ENCODE measurements at places on chromosomes 2 and 18.

GRCh38 chr2:184834699-184835397, 236.5 kb downstream of the ZNF804A start:
- DNase-seq, result no peak

GRCh38 chr18:6994771-6995430, 122.7 kb downstream of the LAMA1 start:
- DNase-seq, result no peak

DNA sequence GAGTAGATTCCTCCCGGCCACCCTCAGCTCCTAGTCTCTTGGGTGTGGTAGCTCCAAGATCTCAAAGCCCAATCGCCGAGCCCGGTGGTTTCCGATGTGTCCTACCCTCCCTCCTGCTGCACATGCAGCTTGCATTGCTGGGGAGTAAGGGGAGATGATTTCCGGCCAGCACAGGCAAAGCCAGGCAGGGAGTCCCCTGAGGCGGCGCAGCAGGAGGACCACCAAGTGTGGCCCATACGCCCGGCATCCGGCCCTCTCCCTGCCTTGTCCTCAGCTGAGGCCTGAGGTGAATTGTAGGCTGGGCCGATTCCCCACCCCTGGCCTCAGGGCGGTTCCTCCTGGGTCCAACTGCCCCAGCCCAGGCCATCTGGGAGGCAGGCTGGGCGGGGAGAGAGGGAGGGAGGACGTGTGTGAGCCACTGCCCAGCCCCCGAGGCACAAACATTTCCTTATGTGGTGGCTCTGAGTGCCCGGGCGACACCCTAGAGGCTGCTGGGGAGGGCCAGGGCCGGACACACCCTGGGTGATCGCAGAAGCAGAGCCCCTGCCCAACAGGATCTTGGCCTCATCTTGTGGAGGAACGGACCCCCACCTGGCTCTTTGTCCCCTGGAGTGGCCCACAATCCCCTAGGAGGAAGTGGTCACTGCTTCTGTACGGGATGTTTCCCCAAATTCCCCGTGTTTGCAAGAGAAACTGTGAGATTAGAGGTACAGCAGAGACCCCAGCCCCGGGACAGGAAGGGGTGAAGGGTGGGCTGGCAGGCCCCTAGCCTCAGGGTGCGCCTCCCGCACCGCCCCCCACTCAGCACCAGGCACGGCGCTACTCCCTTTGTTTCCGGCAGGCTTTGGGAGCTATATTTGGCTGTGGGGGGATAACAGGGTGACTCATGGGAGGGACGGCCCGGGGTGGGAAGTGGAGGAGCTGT, 41.9 kb upstream of the PTMA start:
- peak; percentile 89 for DNase-seq

DNA sequence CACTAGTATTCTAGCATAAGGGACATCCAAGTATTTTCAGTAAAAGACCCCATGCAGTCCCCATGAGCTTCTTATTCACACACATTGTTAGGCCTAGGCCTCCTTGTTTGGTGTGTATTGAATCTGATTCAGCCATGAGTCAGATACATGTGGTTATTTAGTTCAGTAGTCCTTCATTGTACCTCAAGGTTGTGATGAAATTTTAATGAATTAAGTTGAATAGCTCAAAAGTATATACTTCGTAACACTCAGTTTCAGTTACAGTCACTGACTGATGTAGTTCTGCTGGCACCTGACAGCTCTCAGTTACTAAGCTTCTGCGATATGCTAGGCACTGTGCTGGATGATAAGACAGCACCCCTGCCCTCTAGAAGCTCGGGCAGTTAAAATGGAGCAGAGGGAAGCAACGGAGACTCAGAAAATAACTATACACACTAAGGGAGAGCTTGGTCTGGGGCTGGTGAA, 86.4 kb downstream of the XRCC5 start:
- DNase-seq, result no peak

DNA sequence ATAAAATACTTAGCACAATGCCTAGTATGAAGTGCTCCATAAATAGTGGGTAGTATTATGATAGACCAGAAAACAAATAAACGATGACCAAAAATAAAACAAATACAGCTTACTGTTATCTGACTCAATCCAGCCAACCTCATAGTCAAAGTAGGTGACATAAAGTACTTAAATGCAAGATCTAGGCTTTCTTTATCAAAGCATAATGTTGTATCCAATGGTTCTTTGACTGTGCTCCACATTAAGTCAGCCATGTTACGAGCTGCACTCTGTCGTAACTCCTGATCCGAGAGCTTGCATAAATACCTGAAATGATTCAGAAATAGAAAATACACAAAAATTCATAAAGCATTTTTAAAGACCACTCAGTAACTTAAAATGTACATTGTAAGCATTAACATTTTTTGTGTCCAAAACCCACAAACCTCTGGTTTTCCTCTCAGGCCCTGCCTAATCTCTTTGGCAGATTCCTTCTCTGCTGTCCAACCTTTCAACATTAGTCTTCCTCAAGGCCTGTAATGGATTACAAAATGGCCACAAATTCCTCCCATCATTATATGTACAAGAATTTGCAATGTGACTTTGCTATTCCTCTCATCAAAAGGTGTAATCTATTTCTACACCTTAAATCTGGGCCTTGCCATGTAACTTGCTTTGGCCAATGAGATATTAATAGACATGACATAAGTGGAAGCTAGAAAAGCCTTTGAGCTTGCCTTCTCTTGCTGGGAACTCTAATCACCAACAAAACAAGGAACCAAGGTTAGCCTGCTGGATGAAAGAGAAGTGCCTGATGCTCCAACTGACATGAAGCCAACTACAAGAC, 90.6 kb downstream of the USP34 start:
- DNase-seq, result peak; percentile 30

- DNase-seq, result no peak
Measured at GRCh38 chr2:101045330-101045729, 43.2 kb downstream of the RPL31 start.

GRCh38 chr2:142878031-142878678, 691 bp downstream of the KYNU start:
- no peak for DNase-seq

DNA sequence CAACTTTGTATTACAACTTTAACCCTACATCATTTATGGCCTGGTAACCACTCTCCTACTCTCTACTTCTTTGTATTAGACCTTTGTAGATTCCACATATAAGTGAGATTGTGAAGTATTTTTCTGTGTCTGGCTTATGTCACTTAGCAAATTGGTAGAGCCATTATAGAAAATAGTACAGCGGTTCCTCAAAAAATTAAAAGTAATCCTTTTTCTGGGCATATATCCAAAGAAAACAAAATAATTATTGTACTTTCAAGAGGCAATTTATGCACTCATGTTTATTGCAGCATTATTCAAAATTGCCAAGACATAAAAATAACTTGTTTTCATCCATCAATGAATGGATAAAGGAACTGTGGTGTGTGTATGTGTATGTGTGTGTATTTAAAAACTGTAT, 537.5 kb upstream of the FSIP2 start:
- no peak for DNase-seq

Measured in muscle of back (tissue), 13 donors.